NCI-H1092 treated with DMSO at 0.1 percent for 48 hours (cell line): ENCODE measurements at places on chromosomes 4 and X.

GRCh38 chrX:71198066-71198465, 25.0 kb upstream of the GJB1 start:
- no peak for DNase-seq

DNA sequence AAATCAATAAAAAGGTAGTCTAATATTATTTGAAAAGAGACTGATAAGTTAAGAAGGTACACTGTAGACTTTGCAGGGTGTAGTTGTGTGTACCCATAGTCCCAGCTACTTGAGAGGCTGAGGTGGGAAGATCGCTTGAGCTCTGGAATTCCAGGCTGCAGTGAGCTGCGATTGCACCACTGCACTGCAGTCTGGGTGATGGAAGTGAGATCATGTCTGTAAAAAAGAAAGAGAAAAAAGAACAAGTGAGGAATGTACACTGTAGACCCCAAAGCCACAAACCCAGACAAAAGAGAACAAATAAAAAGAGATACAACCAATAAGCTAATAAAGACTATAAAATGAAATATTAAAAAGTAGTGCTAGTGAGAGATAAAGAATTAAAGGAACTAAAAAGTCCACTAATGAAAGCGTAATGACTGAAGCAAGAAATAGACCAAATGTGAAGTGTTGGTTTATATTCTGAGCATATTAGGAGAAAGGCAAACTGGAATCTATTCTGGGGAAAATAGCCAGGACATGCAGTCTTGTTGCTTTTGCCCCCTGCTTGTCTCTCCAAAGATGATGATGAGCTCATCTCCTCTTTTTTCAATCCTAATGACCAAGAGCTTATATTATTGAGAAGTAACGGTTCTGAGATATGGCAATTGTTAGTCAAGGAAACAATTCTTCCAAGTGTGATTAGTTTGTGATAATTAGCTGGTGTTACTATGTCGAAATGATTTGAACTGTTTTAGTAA, 19.1 kb downstream of the GSX2 start:
- no peak for DNase-seq

DNA sequence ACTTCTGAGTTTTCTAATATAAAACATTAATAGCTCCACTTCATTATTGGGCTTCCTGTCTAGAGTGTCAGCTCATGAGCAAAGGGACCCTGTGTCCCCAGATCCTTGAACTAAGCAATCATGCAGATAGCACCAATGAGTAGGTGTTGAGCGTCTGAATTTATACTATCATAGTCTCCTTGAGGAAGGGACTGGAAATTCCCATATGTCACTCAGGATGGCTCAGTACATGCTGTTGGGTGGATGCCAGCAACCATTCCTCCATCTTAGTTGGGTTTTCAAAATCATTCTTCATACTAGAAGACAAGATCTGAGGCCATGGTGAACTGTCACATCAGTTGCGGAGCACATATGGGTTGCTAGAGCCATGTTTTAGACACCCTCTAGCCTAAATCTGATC, 27.7 kb downstream of the CD99 start:
- DNase-seq, result no peak

GRCh38 chr4:146338512-146338911, 124.2 kb downstream of the REELD1 start:
- DNase-seq, result no peak

GRCh38 chrX:44675362-44676024, 132.8 kb upstream of the FUNDC1 start:
- peak; percentile 87 for DNase-seq

GRCh38 chr4:20386001-20386740, 134.5 kb downstream of the SLIT2 start:
- DNase-seq, result no peak

- DNase-seq, result no peak
Measured at GRCh38 chr4:188107931-188108843, 1.2 kb downstream of the TRIML2 start.

DNA sequence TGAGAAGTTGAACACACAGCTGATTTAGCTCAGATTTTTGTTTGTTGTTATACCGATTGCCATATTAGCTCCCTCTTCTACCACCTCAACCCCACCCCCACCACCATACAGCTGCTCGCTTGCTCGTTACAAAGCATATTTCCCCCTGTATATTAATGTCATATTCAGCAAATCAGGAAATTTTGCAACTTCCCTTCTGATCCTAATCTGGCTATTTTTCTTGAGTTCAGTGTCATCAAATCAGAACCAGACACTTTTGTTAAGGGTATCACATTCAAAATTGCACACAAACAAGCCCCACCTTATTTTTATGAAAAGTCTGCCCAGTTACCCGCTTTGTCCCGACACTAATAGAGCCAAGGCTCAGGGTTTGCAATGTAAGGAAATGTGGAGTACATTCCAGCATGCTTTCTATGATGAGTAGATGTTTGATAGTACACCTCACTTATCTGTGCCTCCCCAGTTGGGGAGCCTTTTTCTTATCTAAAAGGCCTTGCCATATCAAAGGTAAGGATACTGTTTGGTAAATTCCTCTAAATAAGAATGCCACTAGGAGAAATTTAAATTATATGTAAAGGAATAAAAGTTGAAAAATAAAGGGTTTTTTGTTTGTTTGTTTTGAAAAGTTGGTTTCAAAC, 212.2 kb downstream of the CBR4 start:
- no peak for DNase-seq

DNA sequence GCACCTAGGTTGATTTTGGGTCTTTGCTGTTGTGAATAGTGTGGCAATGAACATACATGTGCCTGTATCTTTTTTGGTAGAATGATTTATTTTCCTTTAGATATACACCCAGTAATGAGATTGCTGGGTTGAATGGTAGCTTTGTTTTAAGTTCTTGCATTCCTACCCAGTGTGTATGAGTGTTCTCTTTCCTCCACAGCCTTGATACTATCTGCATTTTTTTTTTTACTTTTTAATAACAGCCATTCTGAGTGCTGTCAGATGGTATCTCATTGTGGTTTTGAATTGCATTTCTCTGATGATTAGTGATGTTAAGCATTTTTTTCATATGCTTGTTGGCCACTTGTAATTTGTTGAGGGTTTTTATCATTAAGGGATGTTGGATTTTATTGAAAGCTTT, 351.8 kb upstream of the GNPDA2 start:
- no peak for DNase-seq

- DNase-seq, result peak; percentile 72
Measured at GRCh38 chr4:22339491-22339890, 176.4 kb downstream of the ADGRA3 start.
